ENCODE measurements at places on chromosomes 3 and 15.

GRCh38 chr3:159865041-159865579 is 123.5 kb upstream of the IL12A start:
- no peak for DNase-seq

- DNase-seq = no peak
Measured at GRCh38 chr3:138740072-138740471, 94.7 kb downstream of the PIK3CB start.

- DNase-seq = no peak
Measured at GRCh38 chr3:13287833-13288232, 132.3 kb downstream of the NUP210 start.

GRCh38 chr3:46484388-46484787 is 13.4 kb upstream of the RTP3 start:
- DNase-seq = no peak

DNA sequence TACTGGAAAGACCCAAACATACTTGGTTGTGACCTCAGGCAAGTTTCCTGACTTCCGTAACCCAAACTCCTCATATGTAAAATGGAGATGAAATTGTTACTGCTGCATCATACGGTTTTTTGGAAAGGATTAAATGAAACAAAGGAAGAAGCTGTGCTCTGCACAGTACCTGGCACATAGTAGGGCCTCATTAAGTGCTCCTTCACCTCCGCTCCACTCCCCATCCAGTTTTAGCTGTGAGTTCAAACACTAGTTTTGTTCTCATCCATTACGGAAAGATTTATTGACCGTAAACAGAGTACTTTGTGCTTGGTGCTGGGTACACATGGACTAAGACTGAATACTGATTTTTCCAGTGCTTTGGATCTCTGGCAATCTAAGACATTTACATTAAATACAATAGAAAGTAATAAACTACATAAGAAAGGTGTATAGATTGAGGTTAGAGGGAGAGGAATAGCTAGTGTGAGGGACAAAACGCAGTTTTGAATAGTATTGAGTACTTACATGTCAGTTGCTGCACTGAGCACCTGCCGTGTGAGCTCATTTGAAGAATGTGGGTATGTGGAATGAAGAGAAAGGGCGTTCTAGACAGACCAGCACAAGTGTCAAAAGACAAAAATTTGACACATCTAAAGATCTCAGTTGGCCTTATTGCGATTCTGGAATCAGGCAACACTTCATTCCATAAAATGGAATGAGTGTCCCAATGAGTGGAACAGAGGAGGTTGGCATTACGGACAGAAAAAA is 594 bp upstream of the ICE2 start:
- DNase-seq = no peak

DNA sequence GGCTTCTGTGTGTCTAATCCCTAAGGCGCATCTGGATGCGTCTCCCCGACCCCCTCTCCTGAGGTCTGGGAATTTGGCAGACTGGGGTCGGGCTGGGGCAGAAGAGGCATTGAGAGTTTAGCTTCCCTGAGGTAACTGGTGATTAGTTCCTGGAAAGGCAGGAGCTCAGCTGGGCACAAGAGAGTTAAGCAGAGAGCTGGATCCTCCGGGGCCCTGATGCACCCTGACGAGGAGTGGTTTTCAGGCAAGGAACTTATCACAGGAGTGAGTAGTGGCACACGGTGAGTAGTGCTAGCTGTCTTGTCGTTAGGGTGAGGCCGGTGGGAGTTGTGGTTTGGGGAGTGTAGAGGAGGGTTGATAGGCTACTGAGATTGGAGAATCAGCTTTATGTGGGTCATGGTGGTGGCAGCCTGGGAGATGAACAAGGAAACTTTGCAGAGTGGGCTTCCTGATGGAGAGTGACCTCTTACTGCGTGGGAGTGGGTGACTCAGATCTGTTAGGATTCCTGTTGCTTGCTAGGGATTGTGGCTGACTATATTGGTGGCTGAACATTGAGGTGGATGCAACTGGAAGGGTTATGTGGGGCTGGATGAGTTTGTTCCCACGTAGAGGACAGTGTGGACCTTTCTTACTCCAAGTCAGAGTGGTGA is 897 bp downstream of the RAD54L2 start:
- DNase-seq = no peak

- DNase-seq = no peak
Measured at GRCh38 chr15:51876169-51876568, 46.7 kb downstream of the TMOD3 start.

GRCh38 chr15:41048397-41048796 is 67.7 kb downstream of the INO80 start:
- no peak for DNase-seq

GRCh38 chr3:179181021-179181472 is 32.9 kb downstream of the PIK3CA start:
- no peak for DNase-seq

DNA sequence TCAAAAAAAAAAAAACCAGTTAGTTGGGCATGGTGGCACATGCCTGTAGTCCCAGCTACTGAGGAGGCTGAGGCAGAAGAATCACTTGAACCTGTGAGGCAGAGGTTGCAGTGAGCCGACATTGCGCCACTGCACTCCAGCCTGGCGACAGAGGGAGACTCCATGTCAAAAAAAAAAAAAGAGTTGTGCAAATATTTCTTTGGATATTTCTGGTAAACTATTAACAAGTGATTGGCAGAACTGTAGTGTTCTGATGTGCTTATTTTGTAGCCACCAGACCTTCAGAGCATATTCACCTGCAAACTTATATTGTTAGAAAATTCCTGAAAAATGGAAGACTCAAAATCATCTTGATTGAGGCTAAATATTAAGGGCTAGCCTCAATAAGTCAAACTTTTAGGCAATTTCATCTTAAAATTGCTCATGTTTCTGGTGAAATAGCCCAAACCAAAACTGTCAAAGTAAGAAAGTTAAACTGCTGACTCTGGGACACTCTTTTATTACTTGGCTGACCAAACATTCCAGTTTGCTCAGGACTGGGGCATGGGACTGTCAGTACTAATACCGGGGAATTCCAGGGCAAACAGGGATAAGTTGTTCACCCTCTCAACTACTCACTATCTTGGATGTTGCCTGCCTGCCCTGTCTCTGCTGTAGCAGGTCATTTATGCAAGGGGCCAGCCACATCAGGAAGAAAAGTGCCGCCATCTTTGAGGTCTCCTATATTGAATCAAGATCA is 37.0 kb downstream of the ABHD2 start:
- no peak for DNase-seq

GRCh38 chr3:152554980-152555379 is 280.0 kb upstream of the P2RY1 start:
- DNase-seq = no peak

- no peak for DNase-seq
Measured at GRCh38 chr3:124410471-124410870, 319.8 kb upstream of the UMPS start.

- no peak for DNase-seq
Measured at GRCh38 chr3:39805650-39806049, 3.8 kb upstream of the MYRIP start.

GRCh38 chr15:95860406-95860805 is 470.1 kb upstream of the NR2F2 start:
- DNase-seq = no peak

- no peak for DNase-seq
Measured at GRCh38 chr3:23099677-23100076, 103.5 kb upstream of the UBE2E2 start.

GRCh38 chr15:73746883-73747282 is 6.3 kb downstream of the INSYN1 start:
- DNase-seq = no peak

DNA sequence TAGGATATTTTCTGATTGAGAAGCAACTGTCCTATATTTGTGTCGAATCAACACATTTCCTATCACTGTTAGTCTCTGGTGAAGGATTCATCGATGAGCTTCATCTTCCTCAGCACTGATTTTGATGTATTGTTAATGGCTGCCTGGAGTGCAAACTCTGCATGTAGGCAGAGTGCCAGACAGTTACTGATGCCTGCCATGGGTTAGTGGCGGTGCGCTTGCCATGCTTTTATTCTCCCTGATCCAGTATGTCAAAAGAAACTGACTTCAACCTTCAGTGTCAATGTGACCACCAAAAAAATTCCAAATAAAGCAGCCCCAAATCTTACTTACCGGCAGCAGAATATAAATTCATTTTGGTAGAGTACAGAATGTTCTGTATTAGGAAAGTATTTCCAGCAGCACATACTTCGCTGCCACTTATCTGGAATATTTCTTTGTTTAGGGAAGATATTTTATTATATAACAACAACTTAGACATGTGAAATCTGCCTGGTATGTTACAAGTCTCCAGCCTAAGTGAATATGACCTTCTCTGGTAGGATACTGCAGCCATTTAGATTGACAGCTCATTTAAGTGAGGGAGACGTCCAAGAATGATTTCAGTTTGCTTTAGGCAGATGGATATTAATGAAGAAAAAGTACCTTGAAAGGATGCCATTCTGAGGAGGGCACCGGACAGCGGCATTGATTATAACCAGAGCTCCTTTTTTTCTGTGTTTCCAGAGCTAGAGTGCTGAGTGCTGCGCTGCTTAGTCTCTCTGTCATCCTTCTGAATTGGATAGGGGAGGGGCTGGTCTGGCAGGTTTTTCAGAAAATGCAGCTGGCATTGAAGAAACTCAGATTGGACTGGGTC is 59.9 kb downstream of the ARHGEF26 start:
- peak; percentile 42 for DNase-seq

DNA sequence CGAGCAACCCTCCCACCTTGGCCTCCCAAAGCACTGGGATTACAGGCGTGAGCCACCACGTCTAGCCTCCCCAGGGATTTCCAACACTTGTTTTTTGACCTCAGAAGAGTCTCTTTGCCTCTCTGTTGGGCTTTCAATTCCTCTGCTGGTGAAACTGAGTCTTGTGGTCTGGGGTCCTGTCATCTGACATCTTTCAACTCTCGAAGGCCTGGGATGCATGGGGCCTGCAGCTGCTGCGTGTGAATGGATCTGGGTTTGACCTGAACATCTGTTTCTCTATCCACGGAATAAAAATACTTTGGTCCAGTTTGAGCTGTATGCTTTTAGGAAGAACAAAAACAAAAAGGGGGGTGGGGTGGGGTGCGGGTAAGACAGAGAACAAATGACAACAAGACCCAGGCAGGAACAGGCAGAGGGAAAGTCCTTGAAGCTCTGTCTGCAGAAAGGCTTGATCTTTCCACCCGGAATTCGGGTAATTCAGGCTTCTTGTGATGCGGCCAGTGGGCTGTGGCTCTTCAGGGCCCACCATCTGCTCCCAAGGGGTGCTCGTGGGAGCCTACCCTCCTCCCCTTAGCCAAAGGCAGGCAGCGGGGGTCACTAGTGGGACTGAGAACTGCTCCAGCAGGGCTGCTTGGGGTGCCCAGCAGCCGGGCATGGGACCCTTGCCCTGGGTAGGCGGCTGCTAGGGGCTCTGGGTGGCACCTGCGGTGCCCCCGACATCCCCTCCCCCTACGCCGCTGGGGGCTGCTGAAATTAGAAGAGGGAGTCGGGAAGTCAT is 71.5 kb downstream of the SLC12A8 start:
- no peak for DNase-seq

GRCh38 chr3:103919327-103919726 is 1447.4 kb upstream of the ALCAM start:
- no peak for DNase-seq

DNA sequence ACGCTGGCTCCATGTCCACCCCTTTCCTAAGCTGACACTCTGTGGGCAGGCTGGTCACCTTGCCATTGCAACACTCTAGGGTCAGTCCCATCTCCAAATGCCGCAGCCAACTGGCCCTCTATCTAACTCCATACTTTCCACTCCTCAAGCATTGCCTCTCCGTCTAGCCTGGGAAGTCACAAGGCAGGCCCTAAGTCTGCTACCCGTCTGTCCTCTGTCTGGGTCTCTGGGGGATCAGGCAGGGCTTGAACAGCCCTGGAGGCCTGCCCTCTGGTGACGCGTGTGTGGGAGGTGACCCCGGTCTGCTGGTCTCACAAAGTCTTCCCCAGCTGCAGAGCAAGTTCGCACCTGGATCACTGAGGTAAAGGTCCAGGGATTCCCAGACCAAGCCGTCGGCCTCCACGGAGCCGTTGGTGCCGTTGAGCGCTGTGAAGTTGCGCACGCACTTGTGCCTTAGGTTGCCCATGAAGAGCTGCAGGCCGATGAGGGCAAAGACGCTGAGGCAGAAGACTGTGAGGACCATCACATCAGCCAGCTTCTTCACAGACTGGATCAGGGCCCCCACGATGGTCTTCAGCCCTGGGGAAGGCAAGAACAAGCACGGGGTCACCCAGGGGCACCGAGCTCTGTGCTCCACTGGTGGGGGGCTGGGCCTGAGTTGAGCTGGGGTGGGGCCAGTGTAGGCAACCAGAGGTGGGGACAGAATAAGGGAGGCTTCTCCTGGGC is 39.9 kb downstream of the SCN5A start:
- DNase-seq = no peak

GRCh38 chr3:141710888-141711616 is 27.0 kb upstream of the RNF7 start:
- DNase-seq = no peak

GRCh38 chr3:134656211-134656800 is 5.5 kb upstream of the KY start:
- DNase-seq = no peak

DNA sequence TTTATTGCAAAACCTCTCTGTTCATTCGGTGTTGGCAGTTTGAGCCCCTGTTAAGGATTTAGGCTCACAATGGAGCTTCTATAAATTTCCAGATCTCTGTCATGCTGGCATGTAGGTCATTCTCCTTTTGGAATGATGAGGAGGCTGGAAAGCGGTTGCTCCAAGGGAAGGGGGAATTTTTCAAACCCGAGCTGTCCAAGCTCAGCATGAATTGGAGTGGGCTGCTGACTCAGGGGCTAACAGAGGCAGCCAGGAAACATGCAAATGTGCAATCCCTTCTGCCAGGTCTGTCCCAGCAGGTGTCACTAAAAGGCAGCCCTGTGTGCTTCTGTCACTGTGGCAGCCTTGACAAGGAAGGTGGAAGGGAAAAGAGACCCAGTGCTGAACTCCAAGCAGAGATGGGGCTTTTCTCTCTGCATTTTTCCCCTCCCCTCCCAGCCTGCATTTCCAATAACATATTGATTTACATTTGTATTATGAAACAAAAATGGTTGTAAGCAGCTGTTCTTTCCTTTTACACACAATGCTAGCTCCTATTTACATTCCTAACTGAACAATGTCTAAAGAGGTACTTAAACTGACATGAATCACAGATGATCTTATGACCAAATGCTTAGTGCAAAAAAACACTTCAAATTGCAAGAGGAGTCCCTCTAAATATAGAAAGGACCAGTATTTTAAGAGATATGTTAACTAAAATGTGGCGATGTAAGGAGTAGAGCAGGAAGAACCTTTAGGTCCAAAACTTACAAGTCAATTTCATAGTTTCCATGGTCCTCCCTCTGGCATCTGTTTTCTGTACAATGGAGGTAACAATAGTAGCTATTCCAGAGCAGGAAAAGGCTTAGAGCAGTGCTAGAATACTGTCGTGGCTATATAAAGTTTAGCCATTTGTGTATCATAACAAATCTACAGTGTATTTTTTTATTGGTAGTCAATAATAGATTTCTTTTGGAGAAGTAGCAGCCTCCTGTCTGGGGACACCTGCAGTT is 84.5 kb upstream of the ATP10A start:
- DNase-seq = peak; percentile 7

GRCh38 chr15:62105266-62105665 is 38.5 kb downstream of the C2CD4A start:
- peak; percentile 77 for DNase-seq

- peak; percentile 13 for DNase-seq
Measured at GRCh38 chr3:19543212-19543841, 390.7 kb downstream of the EFHB start.

GRCh38 chr3:36428445-36428844 is 48.1 kb downstream of the STAC start:
- DNase-seq = no peak

- DNase-seq = no peak
Measured at GRCh38 chr3:57743496-57743895, 12.6 kb upstream of the SLMAP start.

GRCh38 chr3:126998320-126998719 is 15.4 kb downstream of the PLXNA1 start:
- DNase-seq = no peak

All from NCI-H2171 treated with DMSO at 0.1 percent for 48 hours (cell line).